Prostate gland (tissue), 2 donors: ENCODE measurements at places on chromosomes 7 and 10. TPM values are rescaled to one million over a fixed set of nuclear protein-coding genes. Genes with fewer than 3 reads are reported as not detected.

GRCh38 chr7:2247141-2247995 is 5.3 kb downstream of the NUDT1 start:
- no peaks in the 10 kb centered on the region for H3K36me3 ChIP-seq
- no peak overlapping the region for H3K4me3 ChIP-seq
- H3K27me3 ChIP-seq, result no peaks in the 10 kb centered on the region
- H3K4me1 ChIP-seq, result no peaks in the 10 kb centered on the region
- H3K27ac ChIP-seq, result no peak overlapping the region

GRCh38 chr7:926061-927030 is 28.1 kb downstream of the ADAP1 start:
- no peaks in the 10 kb centered on the region for H3K27me3 ChIP-seq
- no peak overlapping the region for H3K27ac ChIP-seq
- no peaks in the 10 kb centered on the region for H3K4me1 ChIP-seq
- H3K36me3 ChIP-seq, result no peaks in the 10 kb centered on the region
- H3K4me3 ChIP-seq, result no peak overlapping the region
- no peak for DNase-seq

DNA sequence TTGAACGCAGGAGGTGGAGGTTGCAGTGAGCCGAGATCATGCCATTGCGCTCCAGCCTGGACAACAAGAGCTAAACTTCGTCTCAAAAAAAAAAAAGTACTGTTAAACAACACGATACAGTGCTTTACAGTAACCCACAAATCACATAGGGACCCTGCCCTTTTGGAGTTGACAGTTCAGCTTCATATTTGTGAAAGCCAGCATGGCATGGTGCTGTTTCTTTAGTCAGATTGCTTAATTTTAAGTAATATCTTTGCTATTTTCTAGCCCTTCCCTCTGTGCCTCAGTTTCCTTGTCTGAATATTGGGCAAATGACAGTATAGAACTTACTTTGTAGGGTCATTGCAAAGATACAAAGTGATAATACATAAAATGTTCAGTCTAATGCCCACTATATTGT is 4.9 kb downstream of the CDC123 start:
- no peaks in the 10 kb centered on the region for H3K36me3 ChIP-seq
- H3K4me1 ChIP-seq, result peaks cover 3% of the 10 kb centered on the region
- H3K4me3 ChIP-seq, result no peak overlapping the region
- H3K27me3 ChIP-seq, result no peaks in the 10 kb centered on the region

DNA sequence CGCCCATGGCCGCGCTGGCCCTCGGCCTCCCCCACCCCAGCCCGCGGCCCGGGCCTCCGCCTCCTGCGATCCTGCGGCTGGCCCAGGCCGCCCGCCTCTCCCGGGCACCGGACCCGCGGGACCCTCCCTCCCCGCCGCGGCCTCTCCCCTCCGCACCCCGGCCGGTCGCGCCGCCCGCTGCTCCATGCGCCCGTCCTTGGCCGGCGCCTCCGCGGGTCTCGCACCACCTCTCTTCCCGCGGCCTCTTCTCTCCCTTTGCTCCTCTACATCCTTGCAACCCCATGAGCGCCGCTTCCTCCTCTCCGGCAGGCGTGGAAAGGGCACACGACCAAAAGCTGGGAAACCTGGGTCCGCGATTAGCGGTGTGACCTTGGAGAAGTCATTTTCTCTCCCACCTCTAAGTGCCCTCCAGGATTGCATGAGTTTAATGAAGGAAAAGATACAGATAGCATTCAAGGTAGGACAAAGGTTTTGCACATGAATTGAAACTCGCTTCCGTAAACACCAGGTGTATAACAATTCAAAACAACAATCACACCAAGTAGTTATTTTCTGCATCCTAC is 448 bp upstream of the SRPK2 start:
- H3K4me3 ChIP-seq, result peak overlapping the region; percentile 96
- peak overlapping the region; percentile 83 for H3K27ac ChIP-seq
- H3K4me1 ChIP-seq, result no peaks in the 10 kb centered on the region

- no peak for DNase-seq
- no peaks in the 10 kb centered on the region for H3K36me3 ChIP-seq
- H3K4me1 ChIP-seq, result peaks cover 6% of the 10 kb centered on the region
- H3K4me3 ChIP-seq, result peak overlapping the region; percentile 60
These were observed 376 bp downstream of the GNA12 start for GRCh38 chr7:2843711-2844152.

DNA sequence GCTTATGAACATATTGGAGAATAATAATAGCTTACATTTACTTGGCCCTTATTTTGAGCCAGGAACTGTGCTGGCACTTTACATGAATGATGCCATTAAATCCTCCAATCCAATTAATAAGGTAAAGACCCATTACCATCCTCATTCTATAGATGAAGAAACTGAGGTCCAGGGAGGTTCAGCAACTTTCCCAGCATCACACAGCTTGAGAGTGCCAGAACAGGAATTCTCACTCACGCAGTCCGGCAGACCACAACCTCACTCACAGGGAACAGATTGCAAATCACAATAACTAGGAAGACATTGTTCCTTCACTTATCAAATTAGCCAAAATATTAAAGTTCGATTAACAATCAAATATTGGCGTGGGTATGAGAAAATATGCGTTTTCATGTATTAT is 18.3 kb downstream of the GPRIN2 start:
- no peak overlapping the region for H3K4me3 ChIP-seq
- no peaks in the 10 kb centered on the region for H3K36me3 ChIP-seq
- no peaks in the 10 kb centered on the region for H3K27me3 ChIP-seq
- H3K4me1 ChIP-seq, result no peaks in the 10 kb centered on the region

DNA sequence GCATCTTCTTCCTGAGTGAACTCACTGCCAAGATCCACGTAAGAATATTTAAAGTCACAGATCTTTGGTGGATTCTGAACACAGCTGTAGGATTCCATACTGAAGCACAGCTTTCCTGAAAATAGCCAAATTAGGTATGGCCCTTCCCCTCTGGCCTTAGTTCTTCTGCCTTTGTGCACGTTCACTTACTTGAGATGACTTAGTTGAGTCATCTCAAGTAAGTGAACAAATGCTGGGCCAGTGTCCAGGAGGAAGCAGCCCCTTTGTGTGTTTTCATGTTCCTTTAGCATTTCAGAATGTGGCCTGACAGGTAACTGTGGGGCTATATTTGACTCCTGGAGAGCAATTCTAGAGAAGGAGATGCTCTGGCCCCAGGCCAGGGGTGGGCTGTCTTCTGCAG is 51.5 kb downstream of the CCNY start:
- H3K27me3 ChIP-seq, result no peaks in the 10 kb centered on the region
- H3K4me3 ChIP-seq, result no peak overlapping the region
- no peak for DNase-seq
- H3K27ac ChIP-seq, result no peak overlapping the region
- peaks cover 4% of the 10 kb centered on the region for H3K4me1 ChIP-seq

DNA sequence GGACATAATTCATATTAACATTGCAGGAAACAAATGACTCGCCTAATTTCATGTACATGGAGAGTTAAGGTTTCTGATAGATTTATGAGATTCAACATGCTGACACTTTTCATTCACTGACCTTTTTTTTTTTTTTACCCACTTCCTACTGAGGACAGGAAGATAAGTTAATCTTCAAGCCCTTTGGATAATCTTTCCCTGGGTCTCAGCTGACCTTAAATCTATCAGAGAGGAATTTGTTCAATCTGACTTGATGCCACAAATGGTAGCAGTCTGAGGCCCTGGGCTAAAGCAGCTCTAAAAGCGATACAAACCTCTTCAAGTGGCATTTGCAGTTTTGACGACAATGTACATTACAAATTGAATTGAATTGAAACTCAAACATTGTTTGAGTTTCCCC is 493.3 kb upstream of the SORCS1 start:
- H3K27me3 ChIP-seq, result no peaks in the 10 kb centered on the region
- H3K4me1 ChIP-seq, result no peaks in the 10 kb centered on the region
- H3K36me3 ChIP-seq, result no peaks in the 10 kb centered on the region

DNA sequence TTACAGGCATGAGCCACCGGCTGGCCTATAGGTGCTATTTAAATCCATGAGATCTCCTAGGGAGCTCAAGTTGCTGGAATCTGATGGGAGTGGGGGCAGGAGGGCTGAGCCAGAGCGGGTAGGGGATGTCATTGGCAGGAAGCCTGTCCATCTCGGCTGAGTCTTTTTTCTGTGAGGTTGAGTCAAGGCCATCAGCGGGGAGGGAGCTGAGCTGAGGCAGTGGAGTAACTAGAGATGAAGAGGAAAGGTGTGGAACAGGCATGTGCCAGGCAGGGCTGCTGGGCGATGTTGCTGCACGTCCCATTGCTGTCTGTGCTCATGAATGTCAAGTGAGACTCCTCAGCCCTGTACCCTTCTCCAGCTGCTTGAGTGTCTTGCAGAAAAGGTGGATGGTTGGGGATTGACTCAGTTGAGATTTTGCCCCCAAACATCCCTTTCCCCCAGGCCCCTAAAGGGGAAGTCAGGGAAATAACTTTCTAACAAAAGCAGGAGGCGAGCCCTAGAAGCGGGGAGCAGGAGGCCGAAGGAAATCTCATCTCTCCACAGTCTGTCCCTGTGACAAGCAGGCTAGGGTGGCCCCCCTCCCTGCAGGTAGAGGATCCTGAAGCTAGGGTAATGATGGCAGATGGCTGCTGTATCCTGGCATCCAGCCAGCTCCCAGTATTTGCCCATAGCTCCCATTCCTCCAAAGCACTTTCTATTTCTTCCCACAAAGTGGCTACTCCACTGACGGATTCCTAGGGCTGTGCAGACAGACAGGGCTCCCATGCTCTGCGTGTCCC is 5.4 kb downstream of the ATP6V1F start:
- DNase-seq, result no peak
- no peak overlapping the region for H3K4me3 ChIP-seq
- no peaks in the 10 kb centered on the region for H3K36me3 ChIP-seq
- no peak overlapping the region for H3K27ac ChIP-seq
- H3K27me3 ChIP-seq, result no peaks in the 10 kb centered on the region

- H3K36me3 ChIP-seq, result no peaks in the 10 kb centered on the region
- H3K27me3 ChIP-seq, result no peaks in the 10 kb centered on the region
- no peak overlapping the region for H3K4me3 ChIP-seq
- no peak overlapping the region for H3K27ac ChIP-seq
- DNase-seq, result no peak
- no peaks in the 10 kb centered on the region for H3K4me1 ChIP-seq
These were observed 4.3 kb upstream of the CHCHD2 start for GRCh38 chr7:56110611-56111010.

DNA sequence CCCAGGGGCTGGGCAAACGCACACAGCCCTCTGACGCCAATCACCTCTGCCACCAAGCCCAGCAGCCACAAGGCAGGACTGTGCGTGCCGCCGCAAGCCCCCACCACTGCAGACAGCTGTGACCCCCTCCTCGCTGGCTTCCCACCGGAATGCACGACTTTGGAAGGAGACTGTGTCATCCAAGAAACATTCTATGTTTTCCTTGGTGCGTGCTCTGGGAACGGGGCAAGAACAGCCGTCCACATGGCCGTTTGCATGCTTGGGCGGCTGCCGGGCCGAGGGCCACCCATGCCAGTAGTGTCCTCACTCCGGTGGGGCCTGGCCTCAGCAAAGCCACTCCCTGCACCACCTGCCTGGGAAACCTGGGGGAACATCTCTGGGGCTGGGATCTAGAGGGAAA is 17.6 kb upstream of the ELN start:
- H3K4me1 ChIP-seq, result no peaks in the 10 kb centered on the region
- no peaks in the 10 kb centered on the region for H3K27me3 ChIP-seq
- no peak overlapping the region for H3K4me3 ChIP-seq
- H3K36me3 ChIP-seq, result no peaks in the 10 kb centered on the region
- no peak overlapping the region for H3K27ac ChIP-seq

DNA sequence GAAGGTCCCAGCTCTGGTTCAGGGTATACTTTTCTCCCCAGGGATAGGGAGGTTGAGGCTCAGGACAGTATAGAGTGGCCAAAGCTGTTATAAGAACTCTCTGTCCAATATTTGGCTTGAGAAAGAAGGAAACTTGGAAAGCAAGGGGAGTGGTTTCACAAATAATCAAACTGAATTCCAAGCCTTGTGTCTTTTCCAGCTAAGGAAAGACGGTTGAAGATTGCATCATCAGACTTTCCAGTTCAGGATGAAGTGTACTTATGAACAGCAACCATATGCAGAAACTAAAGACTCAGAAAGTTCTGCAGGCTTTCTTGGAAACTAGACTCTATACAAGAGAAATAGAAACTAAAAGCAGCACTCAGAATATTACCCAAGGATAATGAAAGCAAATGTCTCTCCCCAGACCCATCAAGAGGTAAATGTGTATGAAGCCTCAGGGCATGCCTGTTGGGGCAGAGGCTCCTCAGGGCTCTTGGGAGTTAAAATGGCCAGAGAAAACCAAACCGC is 46.4 kb downstream of the RAMP3 start:
- no peaks in the 10 kb centered on the region for H3K4me1 ChIP-seq
- H3K36me3 ChIP-seq, result no peaks in the 10 kb centered on the region
- no peak overlapping the region for H3K4me3 ChIP-seq
- no peak for DNase-seq

DNA sequence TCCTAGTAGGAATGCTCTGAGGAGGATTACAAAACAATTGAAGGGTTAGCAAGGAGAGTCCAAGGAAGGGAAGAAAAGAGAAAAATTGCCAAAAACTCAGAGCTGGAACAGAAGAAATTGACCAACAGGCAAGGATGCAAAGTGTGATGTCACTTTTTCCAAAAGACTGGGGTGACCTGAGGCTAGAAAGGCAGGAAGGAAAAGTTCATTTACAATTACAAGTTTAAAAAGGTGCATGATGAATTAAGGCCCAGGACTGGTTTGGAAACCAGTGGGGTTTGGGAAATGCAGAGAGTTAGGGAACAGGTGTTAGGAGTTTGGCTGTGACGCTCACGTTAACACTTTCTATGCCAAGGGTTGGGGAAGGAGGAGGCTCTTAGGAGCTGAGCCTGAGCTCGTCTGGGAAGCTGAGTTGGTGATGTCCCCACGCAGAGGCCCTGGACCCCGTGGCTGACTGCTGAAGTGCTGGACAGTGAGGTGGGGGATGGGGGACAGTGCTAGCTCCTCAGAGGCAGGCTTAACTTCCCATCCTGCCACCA is 92.6 kb upstream of the PODXL start:
- no peaks in the 10 kb centered on the region for H3K4me1 ChIP-seq
- DNase-seq, result no peak
- H3K27me3 ChIP-seq, result no peaks in the 10 kb centered on the region
- no peak overlapping the region for H3K4me3 ChIP-seq
- H3K36me3 ChIP-seq, result no peaks in the 10 kb centered on the region

- DNase-seq, result no peak
- H3K27me3 ChIP-seq, result no peaks in the 10 kb centered on the region
- no peaks in the 10 kb centered on the region for H3K4me1 ChIP-seq
These were observed 55.2 kb upstream of the GSDME start for GRCh38 chr7:24812305-24812945.

GRCh38 chr10:109862041-109862440 is 61.3 kb downstream of the XPNPEP1 start:
- H3K27ac ChIP-seq, result no peak overlapping the region
- DNase-seq, result no peak
- no peaks in the 10 kb centered on the region for H3K27me3 ChIP-seq
- H3K36me3 ChIP-seq, result no peaks in the 10 kb centered on the region

GRCh38 chr10:51183783-51184182 is 109.5 kb downstream of the PRKG1 start:
- no peak overlapping the region for H3K27ac ChIP-seq
- H3K4me3 ChIP-seq, result no peak overlapping the region
- H3K27me3 ChIP-seq, result no peaks in the 10 kb centered on the region
- no peaks in the 10 kb centered on the region for H3K36me3 ChIP-seq

The FBXL13 gene
- 5.4 TPM for total RNA-seq

The ZDHHC4 gene
- total RNA-seq, result 73.3 TPM

The OR2A42 gene
- total RNA-seq, result not detected

The CD36 gene
- total RNA-seq, result 7.2 TPM

The TIMM23 gene
- total RNA-seq, result 93.5 TPM

The ARF5 gene
- 194 TPM for total RNA-seq

The SH3PXD2A gene
- total RNA-seq, result 26.4 TPM
